ENCODE measurements at places on chromosomes 6 and 20.

GRCh38 chr6:13712599-13712898 lies 914 bp upstream of the RANBP9 start:
- DNase-seq = no peak

- no peak for DNase-seq
Observed at GRCh38 chr6:32114796-32115195, 5.7 kb upstream of the TNXB start.

- DNase-seq = no peak
Observed at GRCh38 chr20:42530191-42530590, 659.5 kb downstream of the PTPRT start.

GRCh38 chr6:10418361-10418861 lies 3.5 kb upstream of the TFAP2A start:
- DNase-seq = no peak

DNA sequence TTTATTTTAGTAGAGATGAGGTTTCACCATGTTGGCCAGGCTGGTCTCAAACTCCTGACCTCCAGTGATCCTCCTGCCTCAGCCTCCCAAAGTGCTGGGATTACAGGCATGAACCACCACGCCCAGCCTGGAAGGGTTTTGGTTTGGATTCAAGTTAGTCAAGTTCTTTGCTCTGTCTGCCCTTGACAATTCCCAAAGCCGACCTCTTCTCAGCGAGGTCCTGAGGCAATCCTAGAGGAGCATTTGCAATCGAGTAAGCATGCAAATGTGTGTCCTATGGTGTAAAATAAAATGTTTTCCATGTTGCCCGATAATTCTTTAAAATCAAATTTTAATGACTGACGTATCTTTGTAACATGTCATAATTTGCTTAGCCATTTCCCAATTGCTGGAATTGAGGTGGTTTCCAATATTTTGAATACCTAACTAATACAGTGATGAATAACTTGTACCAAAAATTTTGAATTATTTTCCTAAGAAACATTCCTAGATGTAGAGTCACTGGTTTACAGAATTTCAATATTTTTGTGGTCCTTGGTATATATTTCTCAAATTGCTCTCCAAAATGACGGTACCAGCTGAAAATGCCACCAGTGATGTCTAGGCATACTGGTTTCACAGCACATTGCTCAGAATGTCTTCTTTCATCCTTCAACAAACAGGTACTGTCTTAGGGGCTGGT lies 38.7 kb downstream of the GTF2H5 start:
- no peak for DNase-seq

DNA sequence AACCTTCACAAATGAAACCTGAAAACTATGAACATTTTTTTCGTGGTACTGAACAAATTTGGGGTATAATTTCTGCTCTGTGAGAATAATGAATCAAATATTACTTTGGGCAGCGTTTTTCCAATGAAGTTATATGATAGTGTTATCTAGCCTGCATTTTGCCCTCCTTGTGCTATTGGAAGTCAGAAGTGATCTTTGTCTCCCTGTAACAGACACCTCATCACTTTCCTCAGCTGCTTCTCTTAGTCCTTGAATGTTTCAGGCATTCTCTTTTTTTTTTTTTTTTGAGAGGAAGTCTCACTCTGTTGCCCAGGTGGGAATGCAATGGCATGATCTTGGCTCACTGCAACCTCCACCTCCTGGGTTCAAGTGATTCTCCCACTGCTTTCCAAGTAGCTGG lies 10.2 kb downstream of the DDX27 start:
- no peak for DNase-seq

GRCh38 chr6:38505826-38506225 lies 133.9 kb downstream of the BTBD9 start:
- DNase-seq = no peak

- DNase-seq = no peak
Observed at GRCh38 chr20:49388744-49389143, 93.7 kb downstream of the KCNB1 start.

DNA sequence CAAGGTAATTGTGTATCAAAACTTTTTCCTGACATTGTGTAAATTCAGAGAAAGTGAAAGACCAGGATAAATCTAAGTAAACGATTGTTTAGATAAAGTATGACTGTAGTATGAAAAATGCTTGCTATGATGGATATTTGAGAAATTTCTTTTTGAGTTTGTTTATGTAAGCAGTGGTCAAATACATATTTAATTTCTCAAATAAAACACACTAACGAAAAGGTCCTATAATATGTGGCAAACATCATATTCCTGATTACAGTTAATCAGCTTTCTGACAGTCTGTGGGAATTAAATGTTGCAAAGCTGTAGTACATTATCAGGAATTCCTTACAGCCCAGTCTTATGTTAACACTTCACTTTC lies 636.9 kb downstream of the MMUT start:
- DNase-seq = no peak

- no peak for DNase-seq
Observed at GRCh38 chr6:52523378-52524142, 53.3 kb downstream of the TRAM2 start.

GRCh38 chr6:23316931-23317330 lies 747.6 kb downstream of the HDGFL1 start:
- no peak for DNase-seq

GRCh38 chr20:10004900-10005299 lies 29.9 kb upstream of the ANKEF1 start:
- DNase-seq = no peak

DNA sequence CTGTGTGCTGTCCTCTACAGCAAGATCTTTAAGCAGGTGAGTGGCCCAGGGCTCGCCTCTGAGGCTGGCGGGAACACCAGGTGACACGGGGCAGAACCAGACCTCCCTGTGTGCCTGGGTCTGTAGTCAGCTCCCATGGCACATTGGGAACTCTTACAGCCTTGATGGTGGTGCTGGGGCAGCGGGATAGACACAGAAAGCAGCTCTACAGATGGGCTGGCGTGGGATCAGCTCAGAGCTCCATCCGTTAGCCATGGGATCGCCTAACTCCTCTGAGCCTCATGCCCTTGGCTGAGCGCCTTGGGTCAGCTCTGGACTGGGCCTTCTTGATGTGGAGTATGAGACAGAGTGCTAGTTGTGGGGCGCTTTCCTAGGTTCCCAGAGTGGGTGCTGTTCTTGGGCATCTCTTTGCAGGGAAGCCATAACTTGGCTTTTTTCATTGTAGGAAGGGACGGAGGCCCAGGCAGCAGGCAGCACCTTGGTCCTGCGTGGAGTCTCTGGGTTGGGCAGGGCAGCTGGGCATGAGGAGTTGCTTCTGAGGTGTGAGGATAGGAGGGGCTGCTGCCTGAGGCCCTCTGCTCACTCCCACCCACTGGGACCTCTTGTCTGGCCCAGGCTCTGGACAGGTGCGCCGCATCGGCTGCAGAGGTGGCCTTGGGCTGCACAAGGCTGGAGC lies 51.3 kb downstream of the EFCAB8 start:
- DNase-seq = no peak

DNA sequence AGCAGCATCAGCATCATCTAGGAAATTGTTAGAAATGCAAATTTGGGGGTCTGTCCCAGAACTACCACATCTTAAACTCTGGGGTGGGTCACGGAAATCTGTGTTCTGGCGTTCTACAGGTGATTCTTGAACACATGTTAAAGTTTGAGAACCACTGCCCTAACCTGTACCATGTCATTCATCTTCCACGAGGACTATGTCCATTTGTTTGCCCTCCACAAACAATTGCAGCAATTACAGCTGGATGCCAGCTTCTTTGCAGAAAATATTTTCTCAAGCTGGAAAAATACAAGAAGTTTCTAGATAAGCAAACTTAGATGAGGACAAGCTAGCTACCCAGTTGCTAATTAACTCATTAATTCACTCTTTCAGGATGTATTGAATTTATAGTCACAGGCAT lies 54.1 kb downstream of the MAFB start:
- DNase-seq = no peak

DNA sequence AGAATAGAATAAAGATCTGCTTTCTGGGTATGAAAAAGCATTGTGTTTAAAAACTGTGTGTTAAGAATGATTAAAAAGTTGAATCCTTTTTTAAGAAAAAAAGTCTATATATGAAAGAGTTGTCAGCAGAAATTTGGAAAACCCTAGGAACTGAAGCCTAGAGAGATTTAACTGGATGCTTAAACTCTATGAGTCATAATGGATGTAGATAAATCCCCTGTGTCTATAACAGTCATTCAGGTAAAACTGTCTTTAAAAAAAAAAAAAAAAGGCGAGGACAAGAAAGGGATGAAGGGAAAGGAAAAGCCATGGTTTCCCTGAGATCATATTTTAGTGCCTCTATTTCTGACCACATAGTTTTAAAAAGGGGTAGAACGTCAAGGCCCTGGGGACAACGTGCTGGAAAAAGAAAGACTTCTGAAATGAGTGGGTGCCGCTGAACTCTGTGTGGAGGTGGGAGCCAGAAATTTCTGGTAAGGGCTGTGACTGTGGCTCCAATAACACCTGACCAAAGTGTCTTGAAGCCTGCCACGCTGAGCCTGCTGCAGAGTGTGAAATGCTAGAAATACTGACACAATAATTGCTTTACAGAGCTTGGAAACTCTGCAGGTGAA lies 302.6 kb upstream of the ARID1B start:
- no peak for DNase-seq

- no peak for DNase-seq
Observed at GRCh38 chr20:62347445-62347844, 19.7 kb downstream of the LAMA5 start.

DNA sequence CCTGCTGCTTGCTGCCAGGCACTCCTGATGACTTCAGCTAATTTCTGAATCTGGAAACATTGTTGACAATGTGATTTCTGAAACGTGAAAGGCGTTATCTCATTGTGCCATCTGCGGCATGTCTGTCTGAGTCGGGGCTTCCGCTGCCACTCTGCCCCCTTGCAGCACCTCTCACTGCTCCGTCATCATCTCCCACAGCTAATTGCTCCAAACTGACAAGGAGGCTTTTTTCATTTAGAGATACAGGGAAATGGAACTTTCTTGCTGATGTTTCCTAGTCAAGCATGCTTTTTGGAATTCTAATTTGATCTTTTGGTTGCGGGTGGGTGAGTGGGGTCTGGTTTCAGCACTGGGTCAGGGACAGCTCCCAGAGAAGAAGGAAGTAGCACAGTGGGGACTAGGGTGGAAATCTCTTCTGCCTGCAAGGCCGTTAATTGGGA lies 233.5 kb downstream of the DHX35 start:
- DNase-seq = no peak

DNA sequence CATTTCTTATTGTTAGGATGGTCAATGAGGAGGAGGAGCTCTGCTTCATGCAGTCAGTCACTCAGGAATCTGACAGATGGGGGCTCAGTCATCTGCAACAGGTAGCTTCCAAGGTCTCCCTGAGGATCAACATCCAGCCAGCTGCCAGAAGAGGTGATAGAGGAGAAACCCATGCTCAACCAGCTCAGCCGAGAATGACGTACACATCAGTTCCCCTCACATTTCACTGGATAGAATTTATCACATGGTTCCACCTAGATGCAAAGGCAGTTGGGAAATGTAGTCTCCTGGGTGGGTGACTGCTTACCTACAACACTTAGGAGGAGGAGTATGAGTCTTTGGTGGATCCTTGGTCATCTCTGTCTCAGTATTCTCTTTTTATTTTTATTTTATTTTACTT lies 144.5 kb downstream of the CEBPB start:
- no peak for DNase-seq

GRCh38 chr6:114382406-114382805 lies 39.6 kb upstream of the HS3ST5 start:
- no peak for DNase-seq

- no peak for DNase-seq
Observed at GRCh38 chr6:142842418-142843261, 102.3 kb downstream of the HIVEP2 start.

Measured in stimulated activated CD8-positive, alpha-beta memory T cell treated with anti-CD3 and anti-CD28 coated beads, Interleukin-2, amount 100 ng/mL, for 48 hours (primary cell).